ENCODE measurements at places on chromosomes 12 and 14.

GRCh38 chr12:96108321-96108720, 72.9 kb upstream of the LTA4H start:
- no peak for DNase-seq

GRCh38 chr14:20386276-20386855, 26.9 kb downstream of the TEP1 start:
- DNase-seq: no peak

GRCh38 chr12:3507361-3507760, 16.4 kb downstream of the PRMT8 start:
- DNase-seq: no peak

DNA sequence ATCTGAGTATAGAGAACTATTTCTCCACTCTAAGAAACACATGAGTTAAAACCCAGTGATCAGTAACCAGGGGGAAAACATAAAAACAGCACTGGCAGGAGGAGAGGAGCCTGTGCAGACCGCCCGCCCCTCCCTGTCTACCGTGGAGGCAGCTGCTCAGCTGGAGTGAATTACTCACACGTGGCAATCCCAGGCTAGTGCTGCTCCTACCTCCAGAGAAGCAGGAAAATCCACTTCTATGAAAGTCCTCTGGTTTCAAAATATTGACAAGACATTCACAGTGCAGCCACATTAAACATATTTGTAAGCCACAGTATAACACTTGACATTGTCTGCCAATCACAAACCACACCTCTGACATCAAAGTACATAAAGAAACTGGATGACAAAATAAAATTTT, 16.7 kb downstream of the TMEM132D start:
- DNase-seq: peak; percentile 96

- DNase-seq: no peak
Observed at GRCh38 chr12:14076538-14076937, 95.1 kb upstream of the GRIN2B start.

DNA sequence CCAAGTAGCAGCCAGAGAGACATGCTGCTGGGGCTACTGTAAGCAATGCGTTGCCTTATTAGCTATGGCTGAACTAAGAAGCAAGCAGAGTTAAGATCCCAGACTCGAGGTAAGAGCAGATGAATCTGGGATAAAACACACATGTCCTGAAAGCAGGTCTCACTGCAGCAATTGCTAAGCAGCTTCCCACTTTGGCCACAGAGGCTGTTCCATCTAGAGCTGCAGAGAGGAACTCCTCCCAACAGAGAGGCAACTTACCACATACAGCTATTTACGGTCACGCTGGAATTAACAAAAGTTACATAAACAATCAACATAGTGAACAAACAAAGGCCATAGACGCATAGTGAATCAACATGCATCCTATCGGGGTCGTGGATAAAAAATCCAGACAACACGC, 90.2 kb downstream of the KSR2 start:
- DNase-seq: no peak

GRCh38 chr12:117966511-117966910, 2.3 kb downstream of the KSR2 start:
- DNase-seq: no peak

GRCh38 chr14:75341620-75342019, 63.0 kb downstream of the FOS start:
- no peak for DNase-seq

Measured in NCI-H2029 treated with DMSO at 0.1 percent for 48 hours (cell line).